ENCODE measurements at places on chromosomes 7 and 10. TPM values are rescaled to one million over a fixed set of nuclear protein-coding genes. Genes with fewer than 3 reads are reported as not detected.

DNA sequence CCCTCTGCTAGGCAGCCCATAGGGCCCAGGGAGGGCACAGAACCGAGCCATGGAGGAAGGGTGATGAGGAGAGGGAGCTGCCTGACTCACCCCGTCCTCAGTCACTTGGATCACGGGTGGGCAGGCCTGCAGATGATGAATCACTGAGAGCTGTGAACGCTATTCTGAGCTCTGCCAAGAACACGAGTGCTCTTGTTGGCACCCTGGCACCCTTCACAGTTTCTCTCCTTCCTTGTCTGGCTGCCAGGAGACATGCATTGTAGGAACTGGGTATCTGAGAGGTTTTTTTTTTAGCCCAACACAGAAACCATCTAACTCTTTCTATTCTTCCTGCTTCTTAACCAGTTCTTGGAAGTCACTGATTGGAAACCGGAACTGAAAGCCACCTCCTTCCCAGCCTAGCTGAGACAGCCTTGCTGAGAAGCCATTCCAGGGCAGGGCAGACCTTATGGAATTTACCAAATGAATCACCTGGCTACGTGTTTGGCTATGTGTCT lies 82.1 kb downstream of the SLC37A3 start:
- no peaks in the 10 kb centered on the region for H3K27me3 ChIP-seq
- no peak overlapping the region for H3K27ac ChIP-seq
- peaks cover 12% of the 10 kb centered on the region for H3K4me1 ChIP-seq
- H3K36me3 ChIP-seq: no peaks in the 10 kb centered on the region

GRCh38 chr10:74863551-74863950 lies 37.2 kb downstream of the KAT6B start:
- H3K27me3 ChIP-seq: no peaks in the 10 kb centered on the region
- no peak overlapping the region for H3K27ac ChIP-seq
- peaks cover 4% of the 10 kb centered on the region for H3K4me1 ChIP-seq
- no peak for DNase-seq

PNLIP gene
- not detected for total RNA-seq

DNA sequence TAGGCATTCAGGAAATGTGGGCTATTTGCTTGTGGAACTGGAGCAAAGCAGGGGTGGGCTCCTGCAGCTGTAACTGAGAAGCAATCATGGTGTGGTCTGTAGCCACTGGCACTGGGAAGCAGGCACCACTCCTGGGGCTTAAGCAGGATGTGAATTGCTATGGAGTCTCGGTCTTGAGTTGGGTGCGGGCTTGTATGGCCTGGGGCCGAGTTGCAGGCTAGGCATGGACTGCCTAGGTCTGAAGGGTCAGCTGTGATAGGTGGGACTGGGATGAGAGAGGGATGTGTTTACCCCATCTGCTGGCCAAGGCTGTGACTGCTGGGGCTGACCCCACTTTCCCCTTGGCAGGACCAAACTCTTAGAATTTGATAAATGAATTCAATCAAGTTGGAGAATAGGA lies 43.0 kb downstream of the ADCY1 start:
- no peak for DNase-seq
- H3K27me3 ChIP-seq: no peaks in the 10 kb centered on the region
- H3K4me1 ChIP-seq: no peaks in the 10 kb centered on the region

DNA sequence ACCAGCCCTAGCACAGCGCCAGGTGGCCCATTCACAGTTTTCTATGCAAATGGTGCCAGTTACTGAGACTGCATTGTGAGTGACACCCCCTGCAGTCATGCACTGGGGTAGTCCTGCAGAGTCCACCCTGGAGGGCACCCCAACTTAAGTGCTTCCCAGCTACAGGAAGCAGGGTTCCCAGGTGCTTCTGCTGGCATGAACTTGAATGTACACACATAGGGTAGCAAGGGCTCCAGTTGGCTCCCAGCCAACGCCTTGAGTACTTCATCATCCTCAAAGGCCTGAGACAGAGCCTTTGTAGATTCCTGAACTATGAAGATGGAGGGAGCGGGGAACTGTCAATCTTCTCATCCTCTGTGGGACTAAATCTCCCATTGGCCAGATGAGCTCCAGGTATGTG lies 11.5 kb upstream of the NPFFR1 start:
- no peak overlapping the region for H3K4me3 ChIP-seq
- no peak overlapping the region for H3K27ac ChIP-seq
- peaks cover 4% of the 10 kb centered on the region for H3K36me3 ChIP-seq
- H3K27me3 ChIP-seq: no peaks in the 10 kb centered on the region
- H3K4me1 ChIP-seq: no peaks in the 10 kb centered on the region
- no peak for DNase-seq

KLHDC10 gene
- 34.2 TPM for total RNA-seq

GRCh38 chr7:108407676-108408075 lies 48.6 kb downstream of the NRCAM start:
- no peaks in the 10 kb centered on the region for H3K36me3 ChIP-seq
- no peak overlapping the region for H3K4me3 ChIP-seq
- peaks cover 22% of the 10 kb centered on the region for H3K27me3 ChIP-seq
- no peaks in the 10 kb centered on the region for H3K4me1 ChIP-seq
- no peak overlapping the region for H3K27ac ChIP-seq
- DNase-seq: no peak

GRCh38 chr7:54615537-54615936 lies 73.4 kb downstream of the VSTM2A start:
- H3K27me3 ChIP-seq: no peaks in the 10 kb centered on the region
- H3K4me1 ChIP-seq: no peaks in the 10 kb centered on the region
- no peaks in the 10 kb centered on the region for H3K36me3 ChIP-seq

DNA sequence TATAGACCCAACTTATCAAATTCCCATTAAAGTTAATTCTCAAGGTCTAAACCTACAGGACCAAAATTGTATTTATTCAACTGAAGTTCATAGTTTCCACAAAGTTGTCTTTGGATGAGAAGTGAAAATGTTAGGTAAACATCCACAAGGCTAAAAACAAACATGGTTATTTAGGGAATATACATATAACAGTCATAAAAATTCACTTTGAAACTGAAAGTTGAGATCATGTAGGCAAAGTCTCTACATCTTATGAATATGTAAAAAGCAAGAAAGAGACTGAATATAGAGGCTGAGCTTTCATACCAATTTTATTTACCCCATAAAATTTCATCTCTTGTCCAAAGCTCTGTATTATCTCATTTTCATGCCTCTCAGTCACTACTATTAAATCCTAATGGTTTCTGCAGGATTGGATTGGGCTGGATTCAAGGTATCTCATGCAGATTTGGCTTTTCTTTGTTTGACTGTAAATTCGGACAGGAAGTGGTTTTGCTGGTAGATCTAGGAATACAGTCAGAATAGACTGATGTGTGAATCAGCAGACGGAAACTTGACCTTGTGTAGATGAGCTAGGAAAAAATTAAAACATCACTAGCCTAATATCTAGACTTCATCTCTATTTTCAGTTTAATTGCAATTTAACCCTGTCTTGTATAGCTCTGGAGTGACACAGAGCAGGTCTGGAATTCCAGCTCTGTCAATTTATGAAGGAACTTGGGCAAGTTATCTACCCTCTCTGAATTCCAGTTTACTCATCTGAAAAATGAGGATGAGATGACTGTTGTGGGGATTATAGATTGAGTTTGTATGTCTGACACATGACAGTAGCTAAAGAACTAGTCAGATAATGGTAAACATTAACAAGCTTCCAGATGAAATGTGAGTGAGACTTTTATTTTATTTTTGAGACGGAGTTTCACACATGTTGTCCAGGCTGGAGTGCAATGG lies 27.3 kb upstream of the SKAP2 start:
- no peak overlapping the region for H3K4me3 ChIP-seq
- no peaks in the 10 kb centered on the region for H3K27me3 ChIP-seq
- peak; percentile 41 for DNase-seq
- no peak overlapping the region for H3K27ac ChIP-seq

NUTM2D gene
- 0.56 TPM for total RNA-seq

CTNNA3 gene
- 0.83 TPM for total RNA-seq

GRCh38 chr10:133123746-133124356 lies 36.1 kb downstream of the ADGRA1 start:
- no peaks in the 10 kb centered on the region for H3K4me1 ChIP-seq
- no peaks in the 10 kb centered on the region for H3K27me3 ChIP-seq
- no peaks in the 10 kb centered on the region for H3K36me3 ChIP-seq
- DNase-seq: no peak
- H3K4me3 ChIP-seq: no peak overlapping the region

TMEM130 gene
- 1.1 TPM for total RNA-seq

DNA sequence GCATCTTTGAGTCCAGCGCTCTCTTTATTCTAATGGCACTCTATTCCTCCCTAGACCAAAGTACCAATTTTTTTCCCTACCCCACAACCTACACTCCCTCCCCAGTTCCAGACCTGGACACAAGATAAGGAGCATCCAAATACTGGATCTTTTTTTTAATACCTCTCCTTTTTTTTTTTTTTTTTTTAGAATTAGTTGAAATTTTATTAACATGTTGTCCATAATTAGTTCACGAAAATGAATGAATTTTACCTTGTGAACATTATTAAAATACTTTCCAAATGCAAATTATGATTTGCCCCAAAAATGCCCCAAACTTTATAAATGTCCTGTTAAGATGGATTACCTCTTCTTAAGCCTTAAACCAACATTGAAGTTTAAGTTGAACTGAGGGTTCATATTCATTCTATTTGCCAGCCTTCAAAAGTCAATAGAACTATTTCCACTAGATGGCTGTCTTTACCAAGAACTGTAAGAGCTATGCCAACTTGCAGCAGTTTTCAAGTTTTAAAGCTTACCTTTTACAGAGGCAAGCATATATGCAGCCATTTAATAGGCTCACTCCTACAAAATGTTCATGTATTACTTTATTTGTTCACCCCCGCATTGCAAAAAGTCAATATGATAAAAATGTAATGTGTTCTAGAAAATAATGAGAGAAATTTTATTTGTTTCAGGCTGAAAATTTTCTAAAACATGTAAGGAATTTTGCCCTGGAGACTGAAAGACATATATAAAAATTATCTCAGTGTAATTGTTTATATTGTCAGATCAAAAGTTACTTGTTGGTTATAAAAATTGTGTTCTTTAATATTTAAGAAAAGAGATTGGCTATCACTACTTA lies 39.7 kb upstream of the TNKS2 start:
- peaks cover 8% of the 10 kb centered on the region for H3K4me1 ChIP-seq
- no peak overlapping the region for H3K27ac ChIP-seq
- no peaks in the 10 kb centered on the region for H3K36me3 ChIP-seq

DNA sequence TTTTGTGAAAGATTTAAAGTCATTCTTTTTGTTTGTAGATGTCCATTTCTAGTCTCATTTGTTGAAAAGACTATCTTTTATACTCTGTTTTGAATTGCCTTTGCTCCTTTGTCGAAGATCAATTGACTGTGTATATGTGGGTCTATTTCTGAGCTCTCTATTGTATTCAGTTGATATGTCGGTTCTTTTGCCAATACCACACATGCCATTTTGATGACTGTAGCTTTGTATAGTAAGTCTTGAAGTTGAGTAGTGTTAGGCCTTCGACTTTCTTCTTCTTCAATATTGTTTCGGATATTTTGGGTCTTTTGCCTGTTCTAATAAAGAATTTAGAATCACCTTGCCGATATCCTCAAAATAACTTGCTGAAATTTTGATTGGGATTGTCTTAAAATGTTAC lies 104.5 kb downstream of the CCSER2 start:
- no peak overlapping the region for H3K27ac ChIP-seq
- H3K36me3 ChIP-seq: peaks cover 3% of the 10 kb centered on the region
- peaks cover 4% of the 10 kb centered on the region for H3K4me1 ChIP-seq
- DNase-seq: peak; percentile 25

- no peak overlapping the region for H3K27ac ChIP-seq
- H3K4me1 ChIP-seq: no peaks in the 10 kb centered on the region
- DNase-seq: no peak
- H3K4me3 ChIP-seq: no peak overlapping the region
These were observed 182.3 kb downstream of the SNX13 start for GRCh38 chr7:17758008-17758407.

- H3K4me1 ChIP-seq: no peaks in the 10 kb centered on the region
- no peak for DNase-seq
- H3K27me3 ChIP-seq: no peaks in the 10 kb centered on the region
- H3K27ac ChIP-seq: no peak overlapping the region
- no peak overlapping the region for H3K4me3 ChIP-seq
These were observed 27.1 kb upstream of the HABP2 start for GRCh38 chr10:113525713-113526112.

KIN gene
- 3.0 TPM for total RNA-seq

SGCE gene
- total RNA-seq: 36.4 TPM

DNA sequence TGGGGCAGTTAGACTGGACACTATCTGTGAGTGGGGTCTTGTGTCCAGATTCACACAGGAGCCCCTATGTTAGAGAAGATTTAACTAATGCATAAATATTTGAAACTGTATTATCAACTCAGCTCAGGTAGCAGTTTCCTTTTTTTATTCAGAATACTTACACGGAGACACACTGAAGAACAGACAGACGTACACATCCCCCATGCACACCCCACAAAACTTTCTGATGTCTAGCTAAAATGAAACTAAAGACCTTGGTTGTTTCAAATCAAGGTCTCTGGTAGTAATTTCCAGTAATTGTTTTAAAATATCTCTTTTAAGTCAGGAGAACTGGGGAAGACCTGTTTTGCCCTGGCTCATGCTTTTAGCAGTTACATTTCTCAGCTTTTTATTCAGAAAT lies 55.7 kb upstream of the PRKCQ start:
- H3K4me1 ChIP-seq: no peaks in the 10 kb centered on the region
- H3K36me3 ChIP-seq: no peaks in the 10 kb centered on the region
- H3K27ac ChIP-seq: no peak overlapping the region
- H3K4me3 ChIP-seq: no peak overlapping the region
- no peak for DNase-seq

DNA sequence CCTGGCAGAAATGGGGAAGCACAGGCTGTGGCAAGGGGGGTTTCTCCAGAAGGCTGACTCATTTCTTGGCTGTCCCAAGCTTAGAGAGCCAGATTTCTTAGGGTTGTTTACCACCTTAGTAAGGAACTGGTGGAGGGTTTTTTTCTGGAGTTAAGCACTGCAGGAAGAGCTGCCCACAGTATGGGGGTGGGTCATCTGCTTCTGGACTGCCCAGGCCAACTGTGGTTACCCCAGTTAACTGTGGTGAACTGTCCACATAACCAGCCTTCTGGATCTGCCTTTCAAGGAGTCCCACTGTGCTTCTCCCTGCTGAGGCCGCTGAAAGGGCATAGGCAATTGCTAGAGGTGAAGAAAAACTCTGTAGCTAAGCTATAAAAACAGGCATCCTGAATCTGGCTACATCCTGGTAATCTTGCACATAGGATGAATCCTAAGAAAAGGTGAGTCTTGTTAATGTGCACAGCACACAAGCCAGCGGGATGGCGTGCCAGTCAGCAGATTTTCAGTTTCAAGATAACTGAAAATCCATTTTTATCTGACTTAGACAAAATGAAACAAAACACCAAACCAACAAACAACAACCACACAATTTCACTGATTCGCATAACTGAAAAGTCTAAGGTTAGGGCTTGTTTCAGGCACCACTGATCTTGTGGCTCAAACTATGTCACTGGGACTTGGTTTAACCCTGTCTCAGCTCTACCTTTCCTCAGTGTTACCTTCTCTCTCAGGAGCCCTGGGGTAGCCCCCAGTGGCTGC lies 21.6 kb upstream of the TSPAN33 start:
- no peak overlapping the region for H3K4me3 ChIP-seq
- DNase-seq: peak; percentile 21
- no peaks in the 10 kb centered on the region for H3K36me3 ChIP-seq
- H3K27ac ChIP-seq: no peak overlapping the region
- H3K27me3 ChIP-seq: peaks cover 30% of the 10 kb centered on the region
